ENCODE measurements at places on chromosomes 5 and 9.

DNA sequence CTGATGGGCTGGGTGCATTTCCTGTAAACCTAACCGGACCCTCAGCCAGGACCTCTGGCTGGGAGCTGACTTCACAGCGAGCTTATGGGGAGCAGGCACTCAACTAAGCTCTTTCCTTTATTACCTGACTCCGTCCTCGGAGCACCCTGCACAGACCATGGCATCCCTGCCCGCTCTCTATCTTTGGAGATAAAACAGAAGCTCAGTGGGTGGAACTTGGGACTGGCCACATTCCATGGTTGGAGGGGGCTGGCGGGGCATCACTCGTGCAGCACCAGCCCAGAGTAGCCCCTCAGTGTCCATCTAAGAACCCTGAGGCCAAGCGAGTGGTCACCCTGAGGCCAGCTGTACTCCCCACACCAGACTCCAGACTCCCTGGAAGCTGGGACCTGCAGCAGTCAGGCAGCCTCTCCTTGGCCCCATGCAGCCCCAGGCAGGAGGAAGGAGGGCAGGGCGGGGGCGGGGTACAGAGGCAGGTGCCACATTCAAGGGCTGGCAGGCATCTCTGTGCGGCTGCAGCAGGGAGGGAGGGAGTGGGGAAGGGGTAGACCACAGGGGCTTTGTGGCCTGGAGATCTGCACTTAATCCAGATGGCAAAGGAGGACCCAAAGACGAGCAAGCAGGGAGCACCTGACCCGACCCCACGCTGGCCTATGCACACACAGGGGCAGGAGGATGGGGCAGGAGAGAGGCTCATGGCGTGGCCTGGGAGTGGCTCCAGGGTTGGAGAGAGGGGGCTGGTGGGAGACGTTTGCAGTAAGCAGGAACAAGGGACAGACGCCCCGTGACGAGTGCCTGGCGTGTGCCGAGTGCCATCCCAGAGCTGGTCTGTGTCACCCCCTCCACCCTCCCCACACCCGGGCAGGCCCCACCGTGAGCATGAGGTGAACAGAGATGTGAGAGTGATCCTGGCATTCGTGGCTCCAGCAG, 26.1 kb downstream of the GLT6D1 start:
- no peak for DNase-seq

GRCh38 chr5:61281686-61282085, 50.4 kb upstream of the ZSWIM6 start:
- no peak for DNase-seq

GRCh38 chr9:91421971-91422757, 1.5 kb downstream of the NFIL3 start:
- peak; percentile 32 for DNase-seq

DNA sequence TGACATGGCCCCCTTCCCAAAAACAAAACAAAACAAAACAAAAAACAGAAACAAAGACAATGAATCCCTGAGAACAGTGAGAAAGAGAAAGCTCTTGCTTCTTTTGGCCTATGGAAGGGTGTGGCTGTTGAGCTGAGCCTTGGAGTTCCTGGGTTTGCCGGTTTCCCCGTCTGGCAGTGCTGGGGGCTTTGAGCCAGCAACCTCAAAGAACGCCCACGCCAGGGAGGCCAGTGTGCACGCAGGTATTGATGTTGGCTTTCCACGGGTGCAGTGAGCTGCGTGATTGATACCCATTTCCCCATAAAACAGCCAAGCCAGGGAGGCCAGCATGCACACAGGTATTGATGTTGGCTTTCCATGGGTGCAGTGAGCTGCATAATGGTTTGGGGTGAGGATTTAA, 8.3 kb upstream of the LCN1 start:
- no peak for DNase-seq

DNA sequence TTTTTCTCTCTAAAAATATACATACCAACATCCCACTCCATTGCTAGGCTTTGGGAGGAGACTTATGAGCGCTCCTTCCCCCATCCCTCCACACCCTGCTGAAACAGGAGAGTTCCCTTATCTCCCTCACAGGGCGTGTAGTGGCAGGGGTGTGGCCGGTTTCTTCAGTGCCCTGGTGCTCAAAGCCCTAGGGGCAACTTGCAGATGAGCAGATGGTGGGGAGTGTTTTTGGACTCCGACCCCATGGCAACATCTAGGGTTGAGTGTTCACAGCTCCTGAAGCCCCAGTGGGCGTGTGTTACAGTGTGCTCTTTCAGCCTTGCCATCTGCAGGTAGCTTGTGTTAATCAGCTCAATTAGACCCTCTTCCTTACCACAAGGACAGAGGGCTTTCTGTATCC, 409.5 kb downstream of the MAT2B start:
- peak; percentile 99 for DNase-seq

DNA sequence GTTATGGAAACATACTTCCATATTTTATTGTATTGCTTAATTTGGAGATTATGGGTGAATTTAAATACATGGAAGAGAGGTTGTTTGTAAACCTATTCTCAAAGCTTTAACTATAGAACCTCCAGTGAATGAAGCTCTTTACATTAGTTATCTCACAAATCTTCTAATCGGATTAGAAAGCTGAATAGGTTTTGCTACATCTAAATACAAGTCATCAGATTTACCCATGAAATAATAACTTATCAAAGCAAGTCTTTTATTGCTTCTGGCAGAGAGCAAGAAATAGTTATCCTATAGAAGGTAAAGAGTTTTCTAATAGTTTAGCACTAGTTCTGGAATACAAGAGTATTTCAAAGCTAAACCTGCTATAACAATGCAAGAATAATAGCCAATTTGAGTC, 104.4 kb upstream of the SREK1 start:
- DNase-seq = no peak

DNA sequence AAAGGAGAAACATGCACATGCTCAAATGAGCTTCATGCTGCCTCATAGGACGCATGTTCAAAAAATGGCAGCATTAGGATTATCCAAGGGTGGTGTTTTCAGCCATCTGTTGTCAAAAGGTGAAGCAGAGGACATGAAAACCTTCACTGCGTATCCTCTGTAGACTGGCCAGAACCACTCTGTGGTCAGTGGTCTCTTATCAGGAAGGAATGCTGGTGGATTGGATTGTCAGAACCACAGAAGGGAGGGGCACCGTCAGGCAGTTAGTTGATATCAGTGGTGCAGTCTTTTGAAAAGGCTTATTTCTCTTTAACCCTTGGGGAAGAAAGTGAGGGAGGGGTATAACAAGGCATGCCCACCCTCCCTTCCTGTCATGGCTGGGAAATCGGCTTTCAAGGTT, 100.1 kb downstream of the FBXL7 start:
- DNase-seq = no peak

DNA sequence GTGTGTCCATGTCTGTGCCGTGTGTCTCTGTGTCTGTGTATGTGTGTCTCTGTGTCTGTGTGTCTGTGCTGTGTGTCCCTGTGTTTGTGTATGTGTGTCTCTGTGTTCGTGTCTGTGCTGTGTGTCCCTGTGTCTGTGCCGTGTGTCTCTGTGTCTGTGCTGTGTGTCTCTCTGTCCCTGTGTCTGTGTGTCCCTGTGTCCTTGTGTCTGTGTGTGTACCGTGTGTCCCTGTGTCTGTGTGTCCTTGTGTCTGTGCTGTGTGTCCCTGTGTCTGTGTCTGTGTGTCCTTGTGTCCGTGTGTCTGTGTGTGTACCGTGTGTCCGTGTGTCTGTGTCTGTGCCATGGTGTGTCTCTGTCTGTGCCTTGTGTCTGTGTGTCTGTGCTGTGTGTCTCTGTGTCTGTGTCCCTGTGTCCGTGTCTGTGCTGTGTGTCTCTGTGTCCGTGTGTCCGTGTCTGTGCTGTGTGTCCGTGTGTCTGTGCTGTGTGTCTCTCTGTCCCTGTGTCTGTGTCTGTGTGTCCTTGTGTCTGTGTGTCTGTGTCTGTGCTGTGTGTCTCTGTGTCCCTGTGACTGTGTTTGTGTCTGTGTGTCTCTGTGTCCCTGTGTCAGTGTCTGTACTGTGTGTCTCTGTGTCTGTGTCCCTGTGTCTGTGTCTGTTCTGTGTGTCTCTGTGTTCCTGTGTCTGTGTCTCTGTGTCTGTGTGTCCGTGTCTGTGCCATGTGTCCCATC, 23.2 kb downstream of the CACNA1B start:
- no peak for DNase-seq

DNA sequence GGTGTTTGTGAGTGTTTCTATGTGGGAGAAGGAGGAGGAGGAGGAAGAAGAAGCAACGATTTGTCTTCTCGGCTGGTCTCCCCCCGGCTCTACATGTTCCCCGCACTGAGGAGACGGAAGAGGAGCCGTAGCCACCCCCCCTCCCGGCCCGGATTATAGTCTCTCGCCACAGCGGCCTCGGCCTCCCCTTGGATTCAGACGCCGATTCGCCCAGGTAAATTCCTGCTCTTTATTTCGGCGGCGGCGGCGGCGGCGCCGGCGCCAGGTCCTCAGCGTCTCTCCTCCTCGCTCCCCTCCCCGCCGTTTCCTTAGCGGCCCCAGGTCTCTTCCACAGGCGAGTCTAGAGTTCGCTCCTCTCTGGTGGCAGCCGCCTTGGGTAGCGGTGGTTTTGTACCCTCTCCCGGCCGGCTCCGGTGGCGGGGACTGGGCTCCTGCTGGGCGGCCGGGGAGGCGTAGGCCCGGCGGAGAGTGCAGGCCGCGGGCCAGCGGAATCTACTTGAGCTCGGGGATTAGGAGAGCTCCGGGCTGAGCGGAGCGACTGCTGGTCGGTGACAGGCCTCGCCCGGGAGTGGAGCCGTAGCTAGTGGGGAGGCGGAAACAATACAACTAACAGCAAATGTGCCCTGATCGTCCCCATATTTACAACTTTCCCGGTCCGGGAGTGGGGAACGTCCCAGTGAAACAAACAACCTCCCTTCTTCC, 547 bp downstream of the NIPBL start:
- peak; percentile 73 for DNase-seq

- DNase-seq = peak; percentile 52
Observed at GRCh38 chr9:132644251-132644650, 25.5 kb downstream of the DDX31 start.

- no peak for DNase-seq
Observed at GRCh38 chr9:114888607-114889006, 41.8 kb downstream of the TNFSF8 start.

DNA sequence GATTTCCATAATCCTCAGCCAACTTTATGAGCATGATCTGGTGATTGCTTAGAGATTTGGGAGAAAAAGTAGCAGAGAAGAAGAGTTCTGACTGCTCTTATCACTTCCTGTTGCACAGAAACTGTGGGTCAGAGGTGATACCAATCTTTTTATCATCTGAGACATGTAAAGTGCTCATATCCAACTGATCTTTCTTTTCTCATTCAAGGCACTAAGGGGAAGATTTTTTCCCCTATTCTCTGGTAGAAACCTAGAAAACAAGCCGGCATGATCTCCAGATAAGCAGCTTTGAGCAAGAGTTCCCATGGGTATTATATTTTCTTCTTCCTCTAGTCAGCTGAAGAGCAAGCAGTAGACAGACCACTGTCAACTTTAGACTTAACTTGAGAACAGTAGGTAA, 29.0 kb upstream of the GPR150 start:
- DNase-seq = no peak

- DNase-seq = no peak
Observed at GRCh38 chr9:16718952-16719351, 151.5 kb downstream of the BNC2 start.

GRCh38 chr9:120564589-120564988, 15.4 kb downstream of the CDK5RAP2 start:
- DNase-seq = no peak

- DNase-seq = no peak
Observed at GRCh38 chr9:31135567-31135966, 1248.9 kb upstream of the ACO1 start.

GRCh38 chr5:107388141-107388861, 282.4 kb downstream of the EFNA5 start:
- peak; percentile 70 for DNase-seq

DNA sequence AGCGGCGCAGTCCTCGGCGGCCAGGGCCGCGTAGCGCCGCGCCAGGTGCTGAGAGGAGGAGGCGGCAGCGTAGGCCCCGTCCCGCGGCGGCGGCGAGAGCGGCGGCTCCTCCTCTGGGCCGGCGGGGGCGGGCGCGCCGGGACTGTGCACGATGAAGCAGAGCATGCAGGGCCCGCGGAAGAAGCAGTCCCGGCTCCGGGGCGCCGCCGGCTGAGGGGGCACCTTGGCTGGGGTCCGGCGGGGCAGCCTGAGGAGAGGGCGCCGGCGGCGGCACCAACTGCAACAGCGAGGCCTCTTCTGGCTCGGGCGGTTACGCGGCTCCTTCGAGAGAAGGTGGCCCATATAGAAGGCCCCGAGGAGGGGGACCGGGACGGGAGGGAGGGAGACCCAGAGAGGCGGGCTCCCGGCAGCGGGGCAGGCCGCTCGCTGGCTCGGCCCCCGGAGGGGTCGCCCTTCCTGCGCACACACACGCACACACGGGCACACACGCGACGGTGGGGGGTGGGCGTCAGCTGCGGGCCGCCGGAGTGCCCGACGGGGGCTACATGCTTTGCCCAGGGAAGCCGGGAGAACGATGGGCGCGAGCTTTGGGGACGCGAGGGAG, 446 bp downstream of the FBXL17 start:
- DNase-seq = peak; percentile 76

DNA sequence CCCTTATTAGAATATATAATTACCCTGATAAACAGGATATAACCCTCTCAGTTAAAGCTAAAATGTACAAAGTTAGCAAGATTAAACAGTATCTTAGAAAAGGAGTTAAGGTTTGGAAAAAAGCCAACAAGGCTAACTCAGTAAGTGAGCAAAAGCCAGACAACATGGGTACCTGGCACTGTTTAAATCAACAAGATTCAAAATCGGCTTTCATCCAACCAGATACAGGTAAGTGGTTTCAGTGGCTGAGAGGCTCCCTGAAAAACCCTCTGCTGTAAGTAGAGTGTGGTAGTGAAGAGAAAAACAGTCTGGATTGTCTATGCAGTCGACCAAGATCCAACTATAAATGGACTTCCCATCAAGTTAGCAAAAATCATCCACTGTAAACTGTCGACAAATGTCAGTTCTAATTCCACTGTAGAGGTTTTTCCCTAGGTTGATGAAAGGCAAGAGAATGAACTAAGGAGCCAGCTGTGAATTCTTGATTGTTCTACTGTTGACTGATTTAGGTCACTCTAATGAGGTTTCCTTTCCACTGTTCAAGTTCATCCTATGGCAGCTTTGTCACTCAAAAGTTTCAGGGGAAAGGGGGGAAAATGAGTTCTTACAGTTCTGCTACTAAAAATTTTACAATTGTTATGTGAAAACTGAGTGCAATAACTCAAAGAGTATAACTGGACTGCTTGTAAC, 27.3 kb downstream of the ETF1 start:
- no peak for DNase-seq

GRCh38 chr5:81265101-81265500, 32.0 kb downstream of the CKMT2 start:
- DNase-seq = no peak

DNA sequence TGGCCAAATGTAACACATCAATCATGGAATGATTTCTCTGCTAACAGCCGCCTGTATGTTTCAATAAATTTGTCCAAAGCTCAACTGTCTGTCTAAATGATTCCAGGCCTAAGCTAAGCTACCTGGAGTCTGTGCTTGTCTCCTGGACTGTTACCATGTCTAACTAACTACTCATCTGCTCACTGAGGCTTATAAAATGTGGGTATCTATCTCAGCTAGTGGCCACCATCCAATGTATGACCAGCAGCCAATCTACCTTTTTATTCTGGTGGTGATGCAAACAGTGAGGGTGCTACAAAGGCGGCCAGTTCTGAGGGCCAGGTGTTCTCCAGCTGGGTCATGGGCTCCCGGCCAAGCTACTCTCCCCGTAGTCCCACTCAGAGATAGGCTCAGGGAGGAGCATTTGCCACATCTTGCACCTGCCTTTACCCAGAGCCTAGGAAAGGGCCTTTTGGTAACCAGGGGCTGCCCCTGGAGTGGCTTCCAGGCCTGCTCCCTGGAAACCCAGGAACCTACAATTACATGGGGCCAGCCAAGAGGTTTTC, 59.1 kb downstream of the PFDN1 start:
- DNase-seq = no peak

GRCh38 chr9:38172586-38172985, 103.6 kb upstream of the SHB start:
- no peak for DNase-seq
